ENCODE measurements at places on chromosomes 1 and 21.

DNA sequence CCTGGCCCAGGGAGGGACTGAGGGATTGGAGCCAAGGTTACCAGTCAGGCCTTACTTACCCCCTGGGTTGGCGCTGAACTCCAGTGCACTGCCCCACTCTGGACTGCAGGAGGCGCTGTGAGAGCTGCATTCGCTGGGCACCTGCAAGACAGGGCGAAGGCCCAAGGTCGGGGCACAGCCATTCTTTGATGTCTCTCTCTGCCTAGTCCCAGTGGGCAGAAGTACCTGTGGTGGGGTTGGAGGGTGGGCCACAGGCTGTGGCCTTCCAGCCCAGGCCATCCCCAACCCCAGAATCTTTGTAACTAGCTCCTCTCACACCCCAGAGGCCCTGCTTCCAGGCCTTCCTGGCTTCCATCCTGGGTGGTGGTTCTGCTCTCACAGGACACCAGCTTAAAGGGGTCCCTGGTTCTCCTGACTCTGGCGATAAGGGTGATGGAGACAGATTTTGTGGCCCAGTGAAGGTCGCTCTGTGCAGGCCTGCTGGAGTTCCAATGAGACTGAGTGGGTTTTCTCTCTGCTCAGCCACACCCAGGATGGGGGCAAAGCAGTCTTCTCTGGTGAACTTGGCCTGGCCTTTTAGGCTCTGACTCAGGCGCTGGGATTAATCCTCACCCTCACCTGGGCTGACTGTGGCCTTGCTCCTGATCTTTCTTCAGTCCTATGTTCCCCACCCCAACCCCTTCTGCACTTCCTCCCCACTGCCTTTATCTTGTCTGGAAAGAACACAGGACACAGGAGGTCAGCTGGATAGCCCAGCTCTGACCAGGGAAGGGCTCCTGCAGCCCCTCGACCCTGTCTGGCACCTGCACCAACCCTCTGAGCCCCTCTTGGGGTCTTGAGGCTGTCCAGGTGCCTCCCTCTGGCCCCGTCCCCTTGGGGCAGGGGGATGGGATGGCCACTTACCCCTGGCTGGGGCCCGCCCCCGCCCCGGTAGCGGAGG lies 954 bp downstream of the MYOG start:
- no peak for DNase-seq

- DNase-seq: no peak
Measured at GRCh38 chr21:45156459-45156858, 82.1 kb downstream of the ADARB1 start.

GRCh38 chr1:35574655-35575415 lies 1.7 kb downstream of the TFAP2E start:
- no peak for DNase-seq

DNA sequence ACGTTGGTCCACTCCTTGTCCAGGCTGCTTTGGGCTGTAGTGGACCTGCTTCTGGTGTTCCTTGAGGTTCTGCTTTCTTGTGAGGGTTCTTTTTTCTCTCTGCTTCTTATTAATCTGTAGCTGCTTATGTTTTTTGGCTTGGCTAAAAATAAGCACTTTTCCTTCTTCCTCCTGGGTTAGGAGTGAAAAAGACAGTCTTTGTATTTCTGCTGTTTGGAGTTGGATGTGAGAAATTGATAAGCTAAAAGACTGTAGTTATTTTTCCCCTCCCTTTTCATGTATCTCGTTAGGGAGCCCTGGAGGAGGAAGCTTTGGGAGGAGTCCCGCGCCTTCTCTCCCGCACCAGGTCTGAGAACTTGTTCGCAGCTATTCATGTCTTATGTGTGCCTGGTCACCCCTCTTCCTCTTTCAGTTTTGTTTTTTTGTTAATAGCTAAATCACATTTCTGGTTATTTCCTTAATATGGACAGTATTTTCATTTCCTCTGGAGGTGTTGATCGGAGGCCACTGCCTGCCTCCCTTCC lies 79.0 kb downstream of the GALNT2 start:
- peak; percentile 35 for DNase-seq

DNA sequence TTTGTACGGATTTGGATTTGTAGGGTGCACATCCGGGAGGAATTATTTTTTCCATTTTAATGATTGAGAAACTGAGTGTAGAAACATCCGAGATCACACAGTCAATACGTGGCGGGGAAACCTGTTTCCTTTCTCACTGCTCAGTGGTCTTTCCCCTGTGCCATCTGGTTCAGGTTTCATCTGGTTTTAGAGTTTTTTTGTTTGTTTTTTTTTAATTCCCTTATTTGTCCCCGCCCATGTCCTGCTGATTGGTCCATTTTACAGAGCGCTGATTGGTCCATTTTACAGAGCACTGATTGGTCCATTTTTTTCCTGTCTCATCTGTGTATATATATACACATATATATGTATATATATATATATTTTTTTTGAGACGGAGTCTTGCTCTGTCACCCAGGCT lies 6.0 kb downstream of the TRPM2 start:
- no peak for DNase-seq

DNA sequence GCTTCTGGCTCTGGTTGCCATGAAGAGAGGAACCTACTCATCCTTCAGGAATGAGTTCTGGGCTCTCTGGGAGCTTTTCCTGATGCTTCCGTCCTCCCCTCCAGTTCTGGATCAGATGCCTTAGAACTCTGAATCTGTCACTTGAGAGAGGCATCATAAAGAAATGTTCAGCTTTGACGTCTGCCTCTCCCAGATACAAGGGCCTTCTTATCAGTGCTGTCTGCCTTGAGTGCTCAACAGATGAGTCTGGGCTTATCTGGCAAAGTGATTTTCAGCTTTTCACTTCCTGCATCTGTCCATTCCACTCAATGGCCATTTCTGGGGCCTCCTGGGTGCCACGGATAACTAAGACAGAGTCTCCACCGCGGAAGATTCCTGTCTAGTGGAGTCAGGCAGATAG lies 12.3 kb upstream of the OTUD3 start:
- no peak for DNase-seq

DNA sequence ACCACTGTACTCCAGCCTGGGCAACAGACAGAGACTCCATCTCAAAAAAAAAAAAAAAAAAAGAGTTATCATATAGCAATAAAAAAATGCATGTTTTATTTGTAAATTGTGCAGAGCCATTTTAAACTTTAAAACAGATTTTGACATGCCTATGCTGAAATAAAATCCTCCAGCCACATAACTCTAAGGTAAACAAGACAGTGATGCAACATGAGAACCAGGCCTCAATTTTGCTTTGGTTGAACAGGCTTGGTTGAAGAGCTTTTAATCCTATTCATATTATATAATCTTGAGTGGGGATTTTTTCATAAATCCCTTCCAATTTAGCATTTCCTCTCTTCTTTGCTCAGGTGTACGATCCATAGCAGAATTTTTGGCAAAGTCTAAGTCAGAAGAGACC lies 26.1 kb downstream of the ARMH1 start:
- no peak for DNase-seq

DNA sequence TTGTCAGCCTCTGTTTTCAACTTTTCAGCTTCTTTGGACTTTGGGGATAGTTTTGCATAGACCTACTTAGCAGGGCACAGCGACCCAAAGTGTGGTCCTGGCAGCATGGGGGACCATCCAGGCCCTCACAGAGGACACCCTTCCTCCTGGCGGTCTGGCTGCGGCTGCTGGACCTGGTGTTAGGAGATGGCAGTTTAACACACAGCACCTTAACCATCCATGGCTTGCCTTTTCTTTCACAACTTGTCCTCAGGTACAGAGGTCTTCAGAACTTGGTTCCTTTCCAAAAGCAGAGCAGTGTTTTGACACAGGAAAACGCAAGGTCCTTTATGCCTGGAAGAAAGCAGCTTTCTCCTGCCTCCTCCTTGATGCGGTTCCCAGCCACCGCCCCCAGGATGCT lies 68.1 kb downstream of the RHOU start:
- DNase-seq: no peak

DNA sequence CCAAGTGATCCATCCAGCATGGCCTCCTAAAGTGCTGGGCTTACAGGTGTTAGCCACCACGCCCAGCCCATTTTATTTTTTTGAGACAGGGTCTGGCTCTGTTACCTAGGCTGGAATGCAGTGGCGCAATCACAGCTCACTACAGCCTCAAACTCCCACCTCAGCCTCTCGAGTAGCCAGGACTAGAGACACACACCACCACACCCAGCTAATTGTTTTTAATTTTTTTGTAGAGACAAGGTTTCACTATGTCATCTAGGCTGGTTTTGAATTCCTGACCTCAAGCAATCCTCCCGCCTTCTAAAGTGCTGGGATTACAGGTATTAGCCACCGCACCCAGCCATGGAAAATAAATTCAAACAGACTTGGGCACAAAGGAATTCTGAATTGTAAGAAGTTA lies 31.9 kb downstream of the PUM1 start:
- DNase-seq: no peak

DNA sequence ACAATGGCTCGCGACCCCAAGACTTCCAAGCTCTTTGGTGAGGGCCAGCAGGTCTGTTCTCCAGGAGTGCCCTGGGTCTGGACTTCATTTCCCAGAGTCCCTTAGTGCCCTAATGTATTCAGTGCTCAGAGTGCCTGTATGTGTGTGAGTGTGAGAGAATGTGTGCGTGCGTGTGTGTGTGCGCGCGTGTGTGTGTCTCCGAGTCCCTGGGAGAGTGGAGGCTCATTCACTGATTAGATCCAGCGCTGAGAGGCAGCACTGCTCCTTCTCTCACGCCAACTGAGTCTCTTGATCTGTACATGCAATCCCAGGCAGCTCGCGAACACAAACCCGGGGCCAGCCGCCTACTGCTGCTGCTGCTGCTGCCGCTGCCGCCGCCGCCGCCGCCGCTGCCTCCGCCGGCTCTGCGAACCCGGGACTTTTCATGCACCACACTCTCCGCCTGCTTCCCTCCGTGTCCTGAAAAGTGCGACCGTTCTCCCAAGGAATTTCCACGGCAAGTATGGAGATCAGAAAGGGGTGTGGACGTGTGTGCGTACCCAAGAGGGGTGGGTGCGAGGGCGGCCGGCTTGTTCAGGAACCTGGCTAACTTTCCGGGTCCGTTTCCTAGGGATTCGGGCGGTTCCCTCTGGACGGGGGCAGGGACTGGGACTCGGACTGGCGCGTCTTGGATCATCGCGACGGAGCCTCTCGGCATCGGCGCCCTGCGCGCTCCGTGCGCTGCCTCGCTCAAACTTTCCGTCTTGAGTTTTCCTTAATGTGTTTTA lies at the start of gene RNF220:
Gene RNF220 (plus strand): TSS at position 225 of the 767 bp plus-strand sequence.
- no peak for DNase-seq

DNA sequence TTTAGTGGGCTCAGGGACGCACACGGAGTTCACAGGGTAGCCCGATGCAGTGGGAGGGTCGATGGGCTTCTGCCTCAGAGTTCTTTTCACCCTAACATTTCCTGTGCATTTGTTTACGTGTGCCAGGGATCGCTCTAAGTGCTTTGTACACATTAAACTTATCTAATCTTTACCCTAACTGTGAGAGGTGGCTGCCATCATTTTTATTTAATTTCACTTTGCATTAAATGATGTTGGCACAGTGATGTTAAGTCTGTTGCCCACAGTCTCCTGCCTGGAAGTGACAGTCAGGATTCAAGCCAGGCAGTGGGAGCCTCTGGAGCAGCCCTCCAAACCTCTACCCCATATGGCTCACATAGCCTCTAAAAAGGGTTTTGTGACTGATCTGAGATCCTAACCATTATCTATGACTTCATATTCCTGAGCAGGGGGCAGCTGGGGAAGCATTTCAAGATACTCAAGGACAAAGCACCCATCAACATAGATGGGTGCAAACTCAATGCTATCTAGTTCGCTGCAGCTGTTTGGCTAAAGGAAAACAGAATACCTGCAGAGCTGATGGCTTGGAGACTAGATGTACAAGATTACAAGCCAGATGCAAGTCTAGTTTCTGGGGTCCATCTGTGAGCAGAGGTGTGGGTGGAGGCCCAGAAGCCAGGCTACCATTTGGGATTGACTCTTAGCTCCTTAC lies 303.8 kb downstream of the DISC1 start:
- no peak for DNase-seq

DNA sequence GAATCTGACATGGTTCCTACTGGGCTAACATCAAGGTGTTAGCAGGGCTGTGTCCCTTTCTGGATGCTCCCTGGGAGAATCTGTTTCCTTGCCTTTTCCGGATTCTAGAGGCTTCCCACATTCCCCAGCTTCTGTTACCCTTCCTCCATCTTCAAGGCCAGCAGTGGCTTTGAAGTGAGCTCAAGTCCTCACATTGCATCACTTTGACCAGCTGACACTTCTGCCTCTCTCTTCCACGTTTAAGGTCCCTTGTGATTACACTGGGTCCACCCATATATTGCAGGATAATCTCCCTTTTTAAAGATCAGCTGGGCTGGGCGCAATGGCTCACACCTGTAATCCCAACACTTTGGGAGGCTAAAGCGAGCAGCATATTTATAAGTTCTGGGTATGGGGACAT lies 33.1 kb downstream of the CNST start:
- DNase-seq: no peak

- no peak for DNase-seq
Measured at GRCh38 chr1:114559356-114559755, 22.1 kb downstream of the BCAS2 start.

- DNase-seq: no peak
Measured at GRCh38 chr1:172380441-172381244, 39.8 kb upstream of the C1orf105 start.

GRCh38 chr1:228809621-228810394 lies 74.5 kb downstream of the RHOU start:
- DNase-seq: no peak

DNA sequence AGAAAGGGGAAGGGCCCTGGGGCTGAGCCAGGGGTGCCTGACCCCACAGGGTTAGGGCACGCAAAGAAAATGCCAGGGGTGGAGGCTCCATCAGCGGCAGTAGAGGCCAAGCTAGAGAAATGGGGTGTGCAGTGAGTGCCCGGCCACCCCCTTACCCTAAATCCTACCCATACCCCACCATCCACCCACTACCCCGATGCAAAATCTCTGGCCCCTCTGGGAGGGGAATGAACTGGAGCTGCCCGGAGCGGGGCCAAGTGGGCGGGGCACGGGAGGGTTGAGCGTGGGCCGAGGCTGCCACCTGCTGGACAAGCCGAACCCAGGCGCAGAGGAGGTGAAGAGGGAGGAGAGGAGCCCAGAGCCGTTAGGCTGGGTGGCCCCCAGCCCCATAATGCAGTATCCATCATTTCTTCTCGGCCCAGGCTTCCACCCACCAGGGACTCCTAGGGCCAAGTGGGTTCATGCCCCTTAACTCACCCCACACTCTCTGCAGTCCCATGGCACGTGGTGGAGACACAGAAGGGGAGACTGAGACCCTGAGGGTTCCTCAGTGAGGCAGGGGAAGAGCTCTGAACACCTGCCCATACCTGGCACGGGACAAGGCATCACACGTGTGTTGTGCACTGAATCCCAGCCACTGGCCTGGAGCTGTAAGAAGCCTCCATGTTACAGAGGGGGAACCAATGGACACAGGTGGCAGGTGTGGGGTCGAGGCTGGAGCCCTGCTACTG lies 1.4 kb upstream of the C1QC start:
- DNase-seq: peak; percentile 28

GRCh38 chr21:40905251-40905650 lies 58.3 kb upstream of the DSCAM start:
- no peak for DNase-seq
